ENCODE measurements at places on chromosomes 12 and 14. TPM values are rescaled to one million over a fixed set of nuclear protein-coding genes. Genes with fewer than 3 reads are reported as not detected.
A peak's percentile ranks its signal among the peaks of the same experiment; 100 is the strongest.

GRCh38 chr12:56336361-56337167, 2.1 kb upstream of the IL23A start:
- DNase-seq: no peak

GRCh38 chr14:36520601-36521525, 831 bp upstream of the NKX2-1 start:
- DNase-seq: no peak

DNA sequence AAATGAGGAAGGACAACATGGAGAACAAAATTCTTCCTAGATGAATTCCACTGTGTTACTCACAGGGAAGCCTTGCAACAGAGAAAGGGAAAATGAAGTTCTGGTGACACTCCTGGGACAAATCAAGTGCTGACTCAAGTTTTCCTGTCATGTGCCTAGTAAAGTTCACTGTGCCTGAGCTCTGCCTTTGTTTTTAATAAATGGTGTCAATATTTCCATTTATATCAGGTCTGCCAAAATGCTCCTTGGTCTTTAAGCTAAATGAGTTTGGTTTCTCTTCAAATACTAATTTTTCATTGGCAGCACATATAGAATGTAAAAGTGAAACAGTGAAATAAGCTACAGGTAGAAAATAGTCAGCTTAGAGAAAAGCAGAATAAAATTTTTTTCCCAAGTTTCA, 33.0 kb downstream of the HIGD1C start:
- no peak for DNase-seq

DNA sequence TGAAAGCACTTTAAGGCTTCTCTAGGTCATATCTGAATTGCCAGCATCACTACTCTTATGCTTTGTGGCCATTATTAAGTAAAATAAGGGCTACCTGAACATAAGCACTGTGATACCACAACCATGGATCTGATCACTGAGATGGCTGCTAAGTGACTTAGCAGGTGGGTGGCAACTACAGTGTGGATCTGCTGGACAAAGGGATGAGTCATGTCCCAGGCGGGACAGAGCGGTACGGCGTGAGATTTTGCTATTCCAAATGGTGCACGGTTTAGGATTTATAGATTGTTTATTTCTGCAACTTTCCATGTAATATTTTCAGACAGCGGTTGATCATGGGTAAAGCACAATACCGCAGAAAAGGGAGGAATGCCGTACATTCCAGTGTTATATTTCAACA, 39.4 kb downstream of the MLXIP start:
- no peak for DNase-seq

DNA sequence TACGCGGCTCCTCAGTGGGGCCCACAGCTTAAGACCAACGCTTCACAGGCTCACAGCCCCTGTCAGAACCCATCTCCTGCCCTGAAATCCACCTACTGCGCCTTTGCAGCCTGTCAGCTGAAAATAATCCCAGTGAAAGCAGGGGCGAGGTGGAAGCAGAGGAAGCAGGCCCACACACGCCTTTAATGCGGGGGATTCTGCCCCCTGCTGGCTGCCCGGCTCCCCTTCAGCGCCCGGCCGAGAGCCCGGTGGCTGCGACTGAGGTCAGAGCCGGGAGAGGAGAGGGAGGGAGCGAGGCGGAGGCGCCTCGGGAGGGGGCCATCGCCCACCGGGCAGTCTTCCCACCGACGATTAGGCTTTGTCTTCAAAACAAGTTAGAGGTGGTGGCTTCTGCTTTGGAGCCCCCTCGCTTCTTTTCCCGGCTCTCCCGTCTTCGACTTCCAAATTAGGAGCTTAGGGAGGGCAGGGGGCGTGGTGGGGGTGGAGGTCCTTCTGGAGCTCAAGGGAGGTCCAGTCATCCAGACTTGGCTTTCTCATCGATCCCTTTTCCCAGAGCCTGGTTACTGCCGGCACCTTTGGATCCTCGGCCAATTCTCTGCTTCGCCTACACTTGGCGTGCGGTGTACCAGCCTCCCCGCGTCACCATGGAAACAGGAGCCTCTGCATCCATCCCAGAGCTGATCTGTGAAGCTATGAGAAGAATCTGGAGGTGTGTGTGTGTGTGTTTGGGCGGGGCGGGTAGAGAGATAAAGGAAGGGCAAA, 25.2 kb upstream of the RND1 start:
- peak; percentile 83 for DNase-seq

DNA sequence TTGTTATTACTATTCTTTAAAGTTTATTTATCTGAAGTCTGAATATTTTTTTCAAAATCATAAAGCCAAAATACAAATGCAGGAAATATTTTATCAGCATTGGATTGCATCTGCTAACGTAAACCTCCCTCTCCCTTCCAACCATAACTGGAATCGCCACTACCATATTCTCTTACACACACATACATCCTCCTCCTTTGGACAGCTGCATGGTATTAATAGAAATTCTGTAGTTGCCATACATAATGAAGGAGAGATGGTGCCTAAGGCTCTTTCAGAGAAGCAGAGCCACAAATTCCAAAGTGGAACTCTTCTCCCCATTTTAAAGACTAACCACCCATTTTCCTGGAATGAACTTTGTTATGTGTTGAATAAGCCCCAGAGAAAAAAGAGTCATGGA, 352.7 kb downstream of the MDGA2 start:
- no peak for DNase-seq

DNA sequence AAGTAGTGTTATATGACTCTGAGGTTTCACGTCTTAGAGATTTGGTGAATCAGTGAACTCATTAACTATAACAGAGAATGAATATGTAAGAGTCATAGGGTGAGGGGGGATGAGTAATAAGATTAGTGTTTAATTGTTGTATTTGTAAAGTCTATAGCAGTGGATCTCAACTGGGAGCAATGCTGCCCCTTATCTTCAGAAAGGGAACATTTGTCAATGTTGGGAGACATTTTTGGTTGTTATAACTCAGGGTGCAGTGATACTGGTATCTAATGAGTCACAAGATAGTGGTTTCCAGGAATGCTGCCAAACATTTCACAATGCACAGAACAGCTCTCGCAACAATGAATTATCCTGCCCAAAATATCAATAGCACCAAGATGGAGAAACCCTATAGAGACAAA, 1193.7 kb downstream of the GALC start:
- DNase-seq: no peak

DAD1 gene
- 232 TPM for polyA plus RNA-seq

CISTR gene
- not detected for polyA plus RNA-seq

OS9 gene
- polyA plus RNA-seq: 212 TPM

GRIN2B gene
- 1.4 TPM for polyA plus RNA-seq

RD3L gene
- not detected for polyA plus RNA-seq

IL31 gene
- polyA plus RNA-seq: not detected

SETD3 gene
- 65.7 TPM for polyA plus RNA-seq
